ENCODE measurements at places on chromosomes 12 and 14.

DNA sequence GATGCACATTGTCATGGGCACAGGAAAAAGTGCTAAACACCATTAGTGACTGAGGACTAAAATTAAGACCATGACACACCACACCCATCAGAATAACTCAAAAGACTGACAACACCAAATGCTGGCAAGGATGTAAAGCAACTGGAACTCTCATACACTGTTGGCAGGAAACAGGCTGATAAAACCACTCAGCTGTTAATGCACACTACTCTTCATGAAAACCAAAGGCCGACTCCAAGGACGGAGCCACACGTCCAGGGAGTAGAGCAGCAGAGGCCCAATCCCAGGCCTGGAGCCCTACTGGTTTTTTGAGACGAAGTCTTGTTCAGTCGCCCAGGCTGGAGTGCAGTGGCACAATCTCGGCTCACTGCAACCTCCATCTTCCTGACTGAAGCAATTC is 6.4 kb downstream of the RAD52 start:
- no peak for DNase-seq

GRCh38 chr14:92258934-92259333 is 64.0 kb upstream of the SLC24A4 start:
- no peak for DNase-seq

DNA sequence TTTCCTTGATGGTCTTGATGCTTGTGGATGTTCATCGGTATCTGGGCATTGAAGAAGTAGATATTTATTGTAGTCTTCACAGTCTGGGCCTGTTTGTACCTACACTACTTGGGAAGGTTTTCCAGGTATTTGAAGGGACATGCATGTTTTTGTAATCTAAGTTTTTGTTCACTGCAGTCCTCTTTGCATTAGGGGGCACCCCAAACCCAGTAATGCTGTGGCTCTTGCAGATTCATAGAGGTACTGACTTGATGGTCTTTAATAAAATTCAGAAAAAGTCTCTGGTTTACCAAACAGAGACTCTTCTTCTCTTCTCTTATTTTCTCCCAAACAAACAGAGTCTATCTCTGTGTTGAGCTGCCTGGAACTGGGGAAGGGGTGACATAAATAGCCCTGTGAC is 150.9 kb upstream of the SLC16A7 start:
- DNase-seq = no peak

GRCh38 chr12:14572401-14572800 is 4.7 kb upstream of the PLBD1 start:
- DNase-seq = no peak

GRCh38 chr14:79630288-79630960 is 580.9 kb downstream of the DIO2 start:
- DNase-seq = no peak

- DNase-seq = no peak
Measured at GRCh38 chr12:92085040-92085735, 60.5 kb downstream of the BTG1 start.

GRCh38 chr14:24403294-24403998 is 4.6 kb downstream of the NYNRIN start:
- DNase-seq = no peak

DNA sequence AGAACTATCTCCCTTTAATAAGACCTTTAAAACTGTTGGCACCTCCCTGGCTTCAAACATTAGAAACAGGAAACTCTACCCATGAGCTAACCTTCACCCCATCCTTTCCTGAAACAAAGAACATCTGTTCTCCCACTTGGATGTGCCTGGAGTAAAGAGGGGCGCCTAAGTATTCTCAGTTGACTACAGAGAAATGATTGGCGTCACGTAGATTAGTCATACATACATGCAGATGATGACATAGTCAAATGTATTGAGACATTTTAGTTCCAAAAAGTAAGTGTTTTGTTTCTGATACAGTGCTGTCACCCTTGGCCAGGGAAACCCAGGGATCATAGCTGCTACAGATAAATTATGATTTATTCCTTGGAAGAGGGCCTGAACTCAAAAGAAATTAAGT is 260.0 kb upstream of the PLEKHG7 start:
- no peak for DNase-seq

- no peak for DNase-seq
Measured at GRCh38 chr12:94152292-94153078, 4.1 kb downstream of the PLXNC1 start.

GRCh38 chr12:2460051-2460670 is 334.6 kb upstream of the FKBP4 start:
- DNase-seq = no peak

DNA sequence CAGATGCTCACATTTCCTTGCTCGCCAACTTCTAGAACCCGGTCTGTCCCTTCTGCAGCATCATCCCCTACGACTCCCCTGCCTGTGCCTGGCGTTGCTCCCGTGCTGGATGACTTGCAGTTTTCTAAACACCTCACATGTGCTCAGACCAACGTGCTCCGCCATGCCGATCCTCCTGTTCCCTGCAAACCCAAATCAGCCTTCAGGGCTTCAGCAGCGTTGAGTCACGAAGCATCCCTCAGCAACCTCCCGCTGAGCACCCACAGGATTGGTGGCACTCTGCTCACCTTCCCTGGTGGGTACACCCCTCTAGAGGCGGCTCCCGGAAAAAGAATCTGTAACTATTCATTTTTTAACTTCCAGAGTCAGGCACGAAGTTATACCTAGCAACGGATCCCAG is 2.8 kb upstream of the PIWIL1 start:
- DNase-seq = no peak

DNA sequence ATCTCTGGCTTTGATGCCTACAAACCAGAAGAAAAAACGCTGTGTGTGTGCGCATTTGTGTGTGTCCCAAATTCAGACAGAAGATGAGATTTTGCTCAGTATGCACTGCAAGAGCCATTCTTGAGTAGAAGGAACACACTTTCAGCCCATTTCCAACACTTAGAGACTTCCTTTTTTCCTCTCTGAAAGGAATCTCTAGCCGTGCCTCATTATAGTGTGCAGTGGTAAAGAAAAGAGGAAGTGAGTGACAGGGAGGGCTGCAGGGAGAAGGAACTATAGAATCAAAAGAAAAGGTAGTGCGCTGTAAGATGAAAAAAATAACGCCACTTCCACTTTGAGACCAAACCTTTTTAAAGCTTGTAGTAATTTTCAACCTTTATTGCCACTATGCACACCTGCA is 1400.9 kb upstream of the FLRT2 start:
- DNase-seq = no peak

GRCh38 chr14:78356391-78356790 is 186.2 kb downstream of the NRXN3 start:
- DNase-seq = no peak

GRCh38 chr12:20798554-20798953 is 12.0 kb upstream of the SLCO1B3 start:
- no peak for DNase-seq

GRCh38 chr14:99131632-99132271 is 140.2 kb downstream of the BCL11B start:
- no peak for DNase-seq

GRCh38 chr14:65243766-65244442 is 141.6 kb upstream of the MAX start:
- DNase-seq = no peak

DNA sequence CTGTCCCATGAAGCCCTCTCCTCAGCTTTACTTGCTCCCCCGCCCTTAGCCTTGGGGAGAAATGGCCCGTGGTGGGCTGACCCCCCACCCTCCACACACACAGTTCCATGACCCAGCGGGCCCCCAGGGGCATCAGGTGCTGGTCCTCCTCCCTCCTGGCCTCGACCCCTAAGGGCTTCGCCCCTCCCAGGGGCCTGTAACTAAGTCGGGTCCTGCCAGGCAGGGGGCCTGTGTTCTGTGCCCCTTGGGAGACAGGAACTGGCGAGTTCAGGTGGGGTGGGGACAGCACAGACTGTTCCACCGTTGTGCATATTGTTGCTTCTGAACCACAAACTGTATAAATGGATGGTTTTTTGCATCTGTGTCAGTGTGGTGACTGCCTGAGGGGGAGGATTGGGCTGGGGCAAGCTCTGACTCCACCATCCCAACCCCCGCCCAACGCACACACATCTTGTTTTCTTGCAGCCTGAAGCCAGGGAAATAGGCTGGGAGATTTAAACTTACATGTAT is 8.8 kb downstream of the TAMALIN start:
- no peak for DNase-seq

- no peak for DNase-seq
Measured at GRCh38 chr12:77032406-77032805, 33.0 kb downstream of the E2F7 start.

GRCh38 chr12:57234571-57235016 is 5.1 kb downstream of the SHMT2 start:
- no peak for DNase-seq

GRCh38 chr14:76644855-76645518 is 116.3 kb upstream of the VASH1 start:
- DNase-seq = no peak

GRCh38 chr14:102811971-102812370 is 34.7 kb downstream of the TRAF3 start:
- DNase-seq = no peak

DNA sequence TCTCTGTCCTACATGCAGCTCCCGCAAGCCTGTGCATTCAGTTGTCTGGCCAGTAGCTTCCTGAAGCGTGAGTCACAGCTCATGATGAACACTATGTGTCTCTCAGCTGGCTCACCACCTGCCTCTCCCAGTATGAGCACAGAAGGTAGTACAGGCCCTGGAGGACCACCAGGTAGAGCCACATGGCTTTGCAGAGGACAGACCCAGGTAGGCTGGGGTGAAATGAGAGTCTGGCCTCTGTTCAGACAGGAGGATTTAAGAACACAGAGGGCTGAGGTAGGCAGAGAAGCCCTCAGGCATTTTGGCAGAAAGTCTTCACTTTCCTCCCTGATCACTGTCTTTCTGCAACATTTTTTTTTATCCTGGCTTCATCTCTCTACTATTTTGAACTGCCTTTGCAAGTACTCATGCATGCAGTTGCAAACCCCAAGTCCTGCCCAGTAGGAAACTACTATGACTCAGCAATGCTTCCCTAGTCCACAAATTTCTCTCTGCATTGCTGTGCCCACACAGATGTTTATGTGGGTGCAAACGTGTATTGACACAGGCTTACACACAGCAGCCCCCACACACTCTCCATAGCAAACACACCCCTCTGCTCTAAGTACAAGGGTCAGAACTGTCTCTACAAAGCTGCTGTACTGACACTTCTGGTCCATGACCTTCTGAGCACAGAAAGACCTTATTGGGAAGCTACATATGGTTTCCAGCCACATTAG is 7.2 kb upstream of the SDR9C7 start:
- DNase-seq = no peak

GRCh38 chr14:96040828-96041371 is 1.7 kb downstream of the C14orf132 start:
- no peak for DNase-seq
